Fibroblast of pulmonary artery (primary cell): ENCODE measurements at places on chromosomes 11 and 22.

DNA sequence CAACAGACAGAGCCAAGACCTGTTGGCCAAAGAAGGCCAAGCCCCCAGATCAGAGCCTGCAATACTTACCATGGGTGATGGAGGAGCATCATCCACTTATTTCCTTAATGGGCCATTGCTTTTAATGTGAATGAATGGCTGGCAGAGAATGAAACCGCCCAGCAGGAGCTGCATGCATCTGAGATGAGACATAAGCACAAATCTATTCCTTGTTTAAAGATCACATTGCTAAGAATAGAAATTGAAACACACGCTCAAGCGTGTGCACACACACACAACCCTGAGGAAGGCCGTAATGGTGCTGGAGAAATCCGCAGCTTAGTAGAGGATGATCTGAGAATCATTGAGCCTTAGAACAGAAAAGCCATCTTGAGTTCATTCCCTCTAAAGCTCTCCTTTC, 5.3 kb upstream of the RRAS2 start:
- no peak for DNase-seq

- DNase-seq, result no peak
Observed at GRCh38 chr11:94211261-94211830, 82.7 kb downstream of the PANX1 start.

- no peak for DNase-seq
Observed at GRCh38 chr11:44659641-44660040, 67.1 kb upstream of the TSPAN18 start.

GRCh38 chr11:48036011-48036410, 55.7 kb downstream of the PTPRJ start:
- no peak for DNase-seq

DNA sequence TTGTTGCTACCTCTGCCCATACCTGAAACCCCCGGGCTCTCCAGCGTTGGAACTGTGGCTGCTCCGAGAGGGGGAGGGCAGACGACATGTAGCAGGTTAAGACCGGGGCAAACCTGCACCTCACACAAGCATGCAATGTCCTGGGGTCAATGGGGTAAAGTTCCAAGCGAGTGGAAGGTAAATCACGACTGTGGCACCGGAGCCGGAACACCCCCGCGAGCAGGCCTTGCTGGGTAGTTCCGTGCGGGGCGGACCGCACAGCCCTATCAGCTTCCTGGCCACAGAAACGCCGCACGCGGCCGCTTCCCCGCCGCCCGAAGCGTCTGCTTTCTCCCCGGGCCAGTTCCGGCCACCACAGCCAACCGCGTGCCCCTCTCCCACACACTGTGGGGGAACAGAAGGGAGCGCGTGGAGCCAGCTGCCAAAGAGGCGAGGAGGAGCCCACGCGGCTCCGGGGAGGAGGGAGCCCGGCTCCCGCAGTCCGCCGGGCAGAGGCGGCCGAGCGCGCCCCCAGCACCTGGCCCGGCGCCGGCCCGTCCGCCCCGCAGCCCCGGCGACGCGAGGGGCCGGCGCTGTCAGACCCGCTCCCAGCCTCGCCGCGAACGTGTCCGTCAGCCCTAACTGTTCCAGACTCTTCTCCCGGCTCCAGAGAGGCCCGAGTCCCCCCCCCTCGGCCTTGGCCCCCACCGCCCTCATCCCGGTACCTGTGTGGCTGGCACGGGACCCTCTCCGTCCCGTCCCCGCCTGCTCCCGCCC, 1.6 kb downstream of the SPTBN2 start:
- DNase-seq, result peak; percentile 10

DNA sequence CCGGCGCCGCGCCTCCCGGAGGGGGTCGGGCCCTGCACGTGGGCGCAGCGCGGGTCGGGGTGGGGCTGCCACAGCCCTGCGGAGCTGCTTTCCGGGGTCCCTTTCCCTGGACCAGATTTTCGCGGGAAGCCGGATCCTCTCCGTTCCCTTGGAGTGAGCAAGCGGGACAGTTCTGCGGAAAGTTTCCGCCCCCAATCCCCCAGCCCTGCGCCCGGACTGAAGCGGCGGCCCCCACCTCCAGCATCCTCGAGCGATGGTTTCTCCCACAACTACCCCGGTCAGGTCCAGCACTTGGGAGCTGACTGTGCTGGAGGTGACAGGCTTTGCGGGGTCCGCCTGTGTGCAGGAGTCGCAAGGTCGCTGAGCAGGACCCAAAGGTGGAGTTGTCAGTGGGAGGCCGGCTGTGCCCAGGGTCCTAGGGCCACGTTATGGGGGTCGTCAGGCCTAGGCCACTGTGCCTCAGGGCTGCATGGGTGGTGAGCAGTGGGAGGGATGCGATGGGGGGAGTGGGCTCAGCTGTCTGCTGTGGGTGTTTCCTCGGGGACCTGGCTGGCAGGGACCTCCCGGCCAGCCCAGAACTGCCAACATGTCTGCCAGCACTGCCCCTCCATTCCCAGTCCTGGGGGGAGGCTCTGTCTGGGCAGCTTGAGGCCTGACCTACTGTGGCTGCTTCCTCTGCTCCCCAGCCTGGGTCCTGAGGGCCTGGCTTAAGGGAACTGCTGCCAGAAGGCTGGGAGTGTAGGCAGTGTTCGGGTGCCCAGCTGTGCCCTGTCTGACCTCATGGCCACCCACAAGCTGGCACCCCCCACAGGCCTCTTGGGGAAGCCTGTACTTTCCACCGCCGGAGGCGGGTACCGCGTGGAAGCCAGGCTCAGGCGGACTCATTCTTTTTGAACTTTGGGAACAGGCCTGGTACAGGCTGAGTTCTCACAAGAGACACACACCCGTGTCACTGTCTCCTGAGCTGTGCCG, 726 bp downstream of the ST3GAL4 start:
- DNase-seq, result no peak

DNA sequence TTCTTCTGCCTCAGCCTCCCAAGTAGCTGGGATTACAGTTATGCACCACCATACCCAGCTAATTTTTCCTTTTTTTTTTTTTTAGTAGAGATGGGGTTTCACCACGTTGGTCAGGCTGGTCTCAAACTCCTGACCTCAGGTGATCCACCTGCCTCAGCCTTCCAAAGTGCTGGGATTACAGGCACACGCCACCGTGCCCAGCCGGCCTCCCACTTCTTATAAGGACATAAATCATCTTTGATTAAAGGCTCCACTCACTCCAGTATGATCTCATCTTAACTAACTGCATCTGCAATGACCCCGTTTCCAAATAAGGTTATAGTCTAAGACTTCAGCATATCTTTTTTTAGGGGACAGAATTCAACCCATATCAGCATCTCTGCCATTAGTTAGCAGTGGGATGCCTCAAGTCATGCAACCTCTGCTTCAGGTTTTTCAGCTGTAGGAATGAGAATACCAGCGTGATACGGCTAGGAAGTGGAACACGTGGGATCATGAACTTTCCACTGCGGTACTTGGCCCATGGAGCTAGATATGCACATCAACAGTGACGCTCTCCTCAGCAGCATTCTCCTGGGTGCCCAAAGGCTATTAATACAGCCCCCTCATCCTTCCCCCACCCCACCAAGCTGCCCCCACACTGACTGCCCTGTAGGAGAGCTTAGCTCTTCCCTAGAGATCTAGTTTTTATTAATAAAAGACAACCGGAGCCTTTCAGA, 41.4 kb downstream of the MCHR1 start:
- peak; percentile 13 for DNase-seq

DNA sequence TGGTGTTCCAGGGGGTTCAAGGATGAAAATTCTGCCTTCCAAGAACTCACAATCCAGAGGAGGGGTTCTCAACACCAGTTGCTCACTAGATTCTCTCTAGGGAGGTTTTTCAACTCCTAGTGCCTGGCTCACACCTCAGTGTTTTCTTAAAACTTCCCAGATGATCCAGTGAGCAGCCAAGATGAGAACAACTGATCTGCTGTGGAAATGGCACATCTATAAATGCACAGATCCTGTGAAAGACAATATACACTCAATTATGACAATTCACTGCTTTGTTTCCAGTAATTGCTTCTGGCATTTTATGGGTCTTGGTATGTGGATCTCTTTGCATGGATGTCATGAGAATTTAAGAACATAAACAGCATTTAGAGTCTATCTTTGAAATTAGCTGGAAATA, 45.2 kb upstream of the PRSS23 start:
- no peak for DNase-seq

DNA sequence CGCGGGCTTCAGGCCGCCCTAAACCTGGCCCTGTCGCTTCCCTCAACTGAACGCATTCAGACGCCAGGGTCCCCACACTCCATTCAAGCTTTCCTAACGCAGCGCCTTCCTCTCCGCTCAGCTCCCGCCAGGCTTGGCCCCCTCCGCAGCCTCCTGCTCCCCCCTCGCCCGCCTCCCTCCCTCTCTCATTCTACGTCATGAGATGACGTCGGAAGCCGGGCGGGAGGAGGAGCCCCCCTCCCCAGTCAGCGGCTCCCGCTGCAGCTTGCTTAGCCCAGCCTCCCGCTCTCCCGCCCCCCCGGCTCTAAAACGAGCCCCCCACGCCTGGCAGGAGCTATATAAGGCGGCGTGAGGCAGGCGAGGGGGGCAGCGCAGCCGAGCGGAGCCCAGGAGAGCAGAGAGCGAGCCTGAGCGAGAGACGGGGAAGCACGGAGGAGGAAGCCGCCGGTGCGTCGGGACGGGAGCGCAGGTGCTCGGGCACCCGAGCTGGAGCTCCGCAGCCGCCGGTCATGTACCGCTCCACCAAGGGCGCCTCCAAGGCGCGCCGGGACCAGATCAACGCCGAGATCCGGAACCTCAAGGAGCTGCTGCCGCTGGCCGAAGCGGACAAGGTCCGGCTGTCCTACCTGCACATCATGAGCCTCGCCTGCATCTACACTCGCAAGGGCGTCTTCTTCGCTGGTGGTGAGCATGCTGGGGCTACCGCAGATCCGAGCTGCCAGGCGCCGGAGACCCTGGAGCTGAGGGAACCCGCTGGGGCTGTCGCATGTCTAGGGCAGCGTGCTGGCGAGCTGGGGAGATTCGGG, at the start of gene NPAS4:
Gene NPAS4 (plus strand): TSS at position 365 of the 806 bp plus-strand sequence. CDS start 145 bp downstream, at position 510.
- no peak for DNase-seq

GRCh38 chr11:97107604-97108003, 717.8 kb downstream of the JRKL start:
- no peak for DNase-seq

DNA sequence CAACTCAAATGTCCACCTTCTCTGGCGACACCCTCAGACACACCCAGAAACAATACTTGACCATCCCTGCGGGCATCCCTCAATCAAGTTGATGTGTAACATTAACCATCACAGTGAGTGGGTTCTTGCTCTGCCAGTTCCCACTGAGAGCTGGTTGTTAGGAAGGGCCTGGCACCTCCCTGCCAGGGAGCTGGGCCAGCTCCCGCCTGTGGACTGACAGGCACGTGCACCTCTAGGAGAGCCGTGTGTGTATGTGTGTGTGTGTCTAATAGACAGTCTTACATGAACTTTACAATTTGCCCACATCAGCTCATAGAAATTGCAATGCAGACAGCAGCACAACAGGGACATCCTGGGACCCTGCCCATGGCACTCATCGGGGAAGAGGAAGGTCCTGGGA, 298.7 kb downstream of the SHANK2 start:
- no peak for DNase-seq

- no peak for DNase-seq
Observed at GRCh38 chr11:11076276-11076675, 218.4 kb upstream of the ZBED5 start.

DNA sequence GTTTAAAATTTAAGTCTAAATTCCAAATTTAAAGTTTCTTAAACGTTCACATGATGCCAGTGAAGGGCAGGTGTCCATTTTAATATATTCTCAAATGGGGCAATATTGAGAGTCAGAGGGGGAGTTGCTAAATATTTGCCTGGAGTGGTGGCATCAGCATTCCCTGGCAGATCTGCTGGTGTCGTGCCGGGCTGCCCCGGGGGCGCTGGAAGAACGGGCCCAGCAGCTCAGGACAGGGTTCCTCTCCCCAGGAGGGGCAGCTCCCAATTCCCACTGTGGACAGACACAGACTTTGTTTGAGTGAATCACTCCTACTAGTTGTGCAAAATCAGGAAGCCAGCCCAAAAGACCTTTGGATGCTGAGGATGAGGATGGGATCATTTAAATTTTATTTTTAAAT, 468.7 kb upstream of the B3GAT1 start:
- DNase-seq, result no peak

DNA sequence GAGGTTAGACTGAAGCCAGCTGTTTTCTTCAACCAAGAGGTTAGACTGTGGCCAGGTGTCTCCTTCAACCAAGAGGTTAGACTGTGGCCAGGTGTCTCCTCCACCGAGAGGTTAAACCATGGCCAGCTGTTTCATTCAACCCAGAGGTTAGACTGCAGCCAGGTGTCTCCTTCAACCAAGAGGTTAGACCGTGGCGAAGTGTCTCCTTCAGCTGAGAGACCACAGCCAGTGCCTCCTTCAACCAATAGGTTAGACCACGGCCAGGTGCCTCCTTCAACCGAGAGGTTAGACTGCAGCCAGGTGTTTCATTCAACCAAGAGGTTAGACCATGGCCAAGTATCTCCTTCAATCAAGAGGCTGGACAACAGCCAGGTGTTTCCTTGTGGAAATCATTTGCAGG, 498.1 kb downstream of the TBC1D22A start:
- no peak for DNase-seq

GRCh38 chr11:61718621-61719302, 33.7 kb upstream of the MYRF start:
- DNase-seq, result peak; percentile 56

DNA sequence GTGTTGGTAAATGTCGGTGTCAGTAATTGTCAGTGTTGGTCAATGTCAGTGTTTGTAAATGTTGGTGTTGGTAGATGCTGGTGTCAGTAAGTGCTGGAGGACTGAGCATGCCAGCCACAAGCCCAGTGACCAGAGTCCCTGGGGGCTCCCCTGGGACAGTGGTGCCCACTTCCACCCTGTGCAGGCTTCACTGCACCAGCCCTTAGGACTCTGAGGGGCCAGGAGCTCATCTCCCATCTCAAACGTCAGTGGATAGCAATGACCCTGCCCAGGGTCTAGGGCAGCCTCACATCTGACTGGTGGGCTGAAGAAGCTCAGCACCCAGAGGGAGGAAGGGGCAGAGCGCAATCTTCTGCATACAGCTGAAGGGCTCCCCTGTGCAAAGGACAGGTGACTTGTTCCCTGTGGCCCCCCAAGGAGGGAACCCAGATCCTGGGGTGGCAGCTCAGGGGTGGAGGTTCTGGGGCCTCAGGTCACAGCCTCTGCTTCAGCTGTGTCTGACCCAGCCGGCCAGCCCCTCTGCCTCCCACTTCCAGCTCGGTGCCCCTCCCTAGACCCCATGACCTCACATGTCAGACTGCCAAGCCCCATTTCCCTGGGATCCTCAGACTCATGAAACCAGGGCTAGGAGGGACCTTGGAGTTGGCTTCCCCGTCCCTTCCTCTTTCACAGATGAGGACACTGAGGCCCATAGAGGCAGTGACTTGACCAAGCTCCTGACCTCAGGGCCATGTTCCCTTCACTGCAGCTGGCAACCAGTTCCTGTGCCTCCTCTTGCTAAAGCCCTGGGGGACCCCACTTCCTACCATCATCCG, 138.4 kb downstream of the CRYBB2 start:
- DNase-seq, result no peak

DNA sequence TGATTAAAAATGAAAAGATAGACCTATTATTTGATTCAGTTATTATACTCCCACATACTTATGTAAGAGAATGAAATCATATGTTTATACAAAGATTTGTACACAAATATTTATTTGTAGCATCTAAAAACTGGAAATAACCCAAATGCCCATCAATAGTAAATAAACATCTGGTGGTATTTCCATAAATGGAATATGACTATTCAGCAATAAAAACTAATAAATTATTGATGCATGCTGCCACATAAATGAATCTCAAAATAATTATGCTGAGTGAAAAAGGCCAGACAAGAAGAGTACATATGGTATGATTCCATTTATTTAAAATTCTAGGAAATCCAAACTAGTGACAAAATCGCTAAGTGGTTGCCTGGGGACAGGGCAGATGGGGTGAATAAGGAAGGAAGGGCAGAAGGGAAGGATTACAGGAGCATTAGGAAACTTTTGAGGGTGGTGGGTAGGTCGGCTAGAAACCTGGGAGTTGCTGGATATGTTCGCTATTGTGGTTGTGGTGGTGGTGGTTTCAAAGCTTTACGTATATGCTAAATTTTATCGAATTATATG, 41.5 kb downstream of the JAM3 start:
- DNase-seq, result no peak
